ENCODE measurements at places on chromosomes 5 and 9.
A peak's percentile ranks its signal among the peaks of the same experiment; 100 is the strongest.

DNA sequence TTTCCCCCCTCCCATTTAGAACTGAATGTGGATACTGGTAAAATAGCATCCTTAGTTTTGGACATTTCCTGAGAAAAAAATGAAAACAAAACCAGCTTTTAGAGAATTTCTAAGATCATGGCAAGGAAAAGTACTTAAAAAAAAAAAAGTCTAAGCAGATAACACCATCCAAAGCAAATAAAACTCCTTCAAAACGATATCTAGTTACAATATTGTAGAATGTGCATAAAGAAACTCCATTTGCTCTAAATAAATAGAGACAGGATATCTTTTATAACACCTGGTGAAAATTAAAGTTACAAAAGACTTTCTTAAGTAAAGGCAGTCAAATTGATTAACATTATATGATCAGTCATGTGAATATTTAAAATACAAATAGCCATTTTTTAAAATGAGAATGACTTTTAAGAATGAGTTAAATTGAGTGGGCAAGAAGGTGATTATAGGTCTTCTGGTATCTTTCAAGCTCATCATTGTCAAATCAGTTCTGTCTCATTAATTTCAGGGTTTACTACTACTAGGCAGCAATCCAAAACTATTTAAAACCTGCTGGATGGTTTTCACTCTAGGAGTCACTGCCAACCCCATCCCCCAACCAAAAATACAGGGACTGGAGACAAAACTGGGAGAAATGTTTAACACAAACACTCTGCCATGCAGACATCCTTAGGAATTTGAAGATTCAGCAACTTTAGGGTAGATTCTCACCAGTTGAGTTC lies 382.6 kb downstream of the ADGRV1 start:
- no peak for DNase-seq

DNA sequence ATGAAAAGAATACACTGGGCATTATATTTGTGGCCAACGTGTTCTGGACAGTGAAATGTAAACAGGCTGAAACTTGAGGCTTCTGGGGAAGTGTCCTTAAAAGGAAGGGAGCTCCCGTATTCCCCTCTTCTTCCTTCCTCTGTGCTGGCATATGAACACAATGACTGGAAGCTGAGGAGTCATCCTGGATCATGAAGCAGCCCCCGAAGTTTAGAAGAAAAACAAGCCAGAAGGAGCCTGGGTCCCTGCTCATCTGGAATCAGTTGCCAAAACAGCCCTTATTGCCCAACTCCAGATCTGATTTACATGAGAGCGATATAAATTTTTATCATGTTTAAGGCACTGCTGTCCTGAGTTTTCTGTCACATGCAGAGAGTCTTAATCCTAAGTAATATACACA lies 65.4 kb upstream of the SLC1A1 start:
- peak; percentile 16 for DNase-seq

DNA sequence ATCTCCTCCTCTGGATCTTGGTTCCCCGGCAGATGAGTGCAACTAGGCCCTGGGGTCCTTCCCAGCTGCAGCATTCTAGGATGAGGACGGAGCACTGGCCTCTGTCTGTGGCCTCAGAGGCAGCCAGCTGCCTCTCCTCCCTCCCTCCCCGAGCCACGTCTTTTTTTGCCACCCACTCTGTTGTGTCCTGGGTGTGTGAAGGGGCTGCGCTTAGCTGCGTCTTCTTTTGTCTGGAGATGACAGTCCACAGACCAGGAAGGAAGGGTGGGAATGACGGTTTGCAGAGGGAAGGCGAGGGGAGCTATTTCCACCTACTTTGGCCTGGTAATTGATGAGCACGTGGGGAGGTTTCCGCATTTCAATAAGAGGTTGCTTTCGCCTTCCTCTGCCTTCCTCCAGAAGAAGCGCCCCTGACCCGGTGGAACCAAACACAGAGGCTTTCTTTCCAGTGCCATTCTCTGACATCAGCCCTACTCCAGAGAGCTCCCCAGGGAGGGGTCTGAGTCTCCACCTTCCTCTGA lies 34.5 kb upstream of the GABRP start:
- DNase-seq: no peak

GRCh38 chr5:125251703-125252102 lies 505.3 kb upstream of the ZNF608 start:
- no peak for DNase-seq

DNA sequence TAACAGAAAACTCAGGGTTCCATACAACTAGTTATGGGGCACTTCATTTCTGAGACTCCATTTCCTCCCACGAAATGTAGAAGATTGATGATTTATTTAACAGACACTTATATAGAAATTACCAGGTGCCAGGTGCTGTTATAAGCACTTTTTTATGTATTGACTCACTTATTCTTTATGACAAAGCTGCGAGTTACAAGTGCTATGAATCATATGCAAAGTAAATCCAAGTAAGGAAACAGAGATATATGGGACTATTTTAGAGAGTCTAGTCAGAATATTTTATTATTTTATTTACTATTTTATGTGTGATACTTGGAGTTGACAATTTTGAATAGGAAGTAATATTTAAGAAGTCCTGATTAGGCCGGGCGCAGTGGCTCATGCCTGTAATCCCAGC lies 822.8 kb upstream of the C9orf72 start:
- no peak for DNase-seq

DNA sequence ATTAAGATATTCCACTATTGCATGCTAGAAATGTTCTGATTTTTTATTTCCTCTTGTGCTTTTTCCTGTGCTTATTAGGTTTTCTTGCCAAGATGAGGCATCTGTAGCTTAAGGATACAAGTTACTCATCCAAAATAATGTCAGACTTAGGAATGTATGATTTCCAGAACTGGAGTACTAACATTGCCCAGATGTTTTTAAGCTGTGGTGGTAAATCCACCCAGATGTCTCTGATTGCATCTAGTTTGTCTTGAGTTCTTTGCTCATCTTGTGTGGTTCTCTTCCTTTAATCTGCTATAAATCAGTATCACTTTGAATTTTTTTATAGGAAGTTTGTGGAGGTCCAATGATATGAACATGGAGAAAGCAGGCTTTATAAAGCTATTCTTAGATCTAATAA lies 337.5 kb upstream of the ZNF608 start:
- DNase-seq: peak; percentile 68

- DNase-seq: no peak
These were observed 73.8 kb downstream of the NRG2 start for GRCh38 chr5:139969318-139969717.

GRCh38 chr5:116528519-116529234 lies 45.9 kb downstream of the SEMA6A start:
- no peak for DNase-seq

DNA sequence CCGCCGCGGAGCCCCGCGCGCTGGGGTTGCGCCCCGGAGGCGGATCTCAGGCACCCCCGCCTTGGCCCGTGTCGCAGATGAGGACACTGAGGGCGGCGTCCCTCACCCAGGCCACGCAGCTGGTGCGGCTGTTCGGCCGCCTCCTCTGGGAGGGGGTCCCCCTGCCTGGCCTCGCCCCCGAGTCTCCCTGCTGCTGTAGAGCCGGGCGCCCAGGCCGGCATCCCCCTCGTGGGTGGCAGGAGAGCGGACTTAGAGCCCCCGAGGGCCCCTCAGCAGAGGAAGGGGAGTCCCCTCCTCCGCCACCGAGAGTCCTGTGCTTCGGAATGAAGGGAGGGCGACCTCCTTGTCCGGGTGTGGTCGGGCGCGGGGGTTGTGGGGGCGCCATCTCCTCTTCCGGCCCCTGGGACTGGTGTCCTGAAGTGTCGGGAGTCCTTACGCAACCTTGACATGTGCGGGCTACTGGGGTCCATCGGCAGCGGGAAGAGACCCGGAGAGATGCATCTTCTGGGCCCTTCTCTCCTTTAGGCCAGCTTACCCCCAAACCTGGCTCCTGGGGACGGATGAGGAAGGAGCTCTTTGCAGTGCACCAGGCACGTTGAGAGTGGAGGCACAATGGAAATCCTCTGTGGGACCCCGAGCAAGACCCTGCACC lies 11.7 kb upstream of the EXOSC2 start:
- no peak for DNase-seq

GRCh38 chr9:89442981-89443814 lies 54.7 kb downstream of the SEMA4D start:
- no peak for DNase-seq

DNA sequence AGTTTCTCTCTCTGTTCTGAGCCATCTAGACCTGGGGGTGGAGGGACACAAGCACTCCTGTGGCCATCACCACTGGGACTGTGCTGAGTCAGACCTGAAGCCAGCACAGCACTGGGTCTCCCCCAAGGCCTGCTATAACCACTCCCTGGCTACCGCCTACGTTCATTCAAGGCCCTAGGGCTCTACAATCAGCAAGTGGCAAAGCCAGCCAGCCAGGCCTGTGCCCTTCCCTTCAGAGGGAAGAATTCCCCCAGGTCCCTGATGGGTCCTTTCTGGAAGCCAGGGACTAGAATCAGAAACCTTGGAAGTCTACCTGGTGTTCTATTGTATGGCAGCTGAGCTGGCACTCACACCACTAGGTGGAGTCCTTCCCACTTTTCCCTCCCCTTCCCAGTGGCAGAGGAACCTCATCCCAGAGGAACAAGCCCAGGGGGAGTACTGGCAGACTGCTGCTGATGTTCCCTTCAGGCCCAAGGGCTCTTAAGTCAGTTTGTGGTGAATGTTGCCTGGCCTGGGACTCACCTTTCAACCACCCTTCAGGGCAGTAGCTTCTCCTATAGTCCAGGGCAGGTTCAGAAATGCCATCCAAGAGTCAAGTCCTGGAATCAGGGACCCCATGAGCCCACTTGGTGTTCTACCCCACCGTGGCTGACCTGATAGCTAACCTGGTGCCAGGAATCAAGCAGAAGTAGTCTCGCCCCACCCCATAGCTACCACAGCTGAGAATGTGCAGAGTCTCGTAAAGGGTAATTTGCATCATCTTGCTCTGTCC lies 20.0 kb downstream of the JMY start:
- peak; percentile 30 for DNase-seq

DNA sequence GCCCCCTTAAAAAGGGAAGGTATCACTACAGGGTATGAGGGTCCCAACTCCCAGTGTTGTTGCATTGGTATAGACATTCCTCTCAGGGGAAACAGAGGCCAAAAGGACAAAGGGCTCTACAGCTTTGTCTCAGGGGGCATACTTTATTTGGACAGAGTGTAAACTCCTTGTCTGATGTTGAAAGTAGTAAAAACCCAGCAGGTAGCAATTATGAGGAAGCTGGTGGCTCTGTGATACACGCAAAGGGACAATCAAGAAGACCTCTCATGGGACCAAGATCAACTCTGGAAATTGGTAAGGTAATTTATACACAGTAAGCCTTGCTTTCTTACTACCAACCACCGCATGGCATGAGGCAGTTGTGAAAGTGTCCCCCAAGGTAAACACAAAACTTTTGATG lies 764.6 kb downstream of the CDH12 start:
- DNase-seq: no peak

DNA sequence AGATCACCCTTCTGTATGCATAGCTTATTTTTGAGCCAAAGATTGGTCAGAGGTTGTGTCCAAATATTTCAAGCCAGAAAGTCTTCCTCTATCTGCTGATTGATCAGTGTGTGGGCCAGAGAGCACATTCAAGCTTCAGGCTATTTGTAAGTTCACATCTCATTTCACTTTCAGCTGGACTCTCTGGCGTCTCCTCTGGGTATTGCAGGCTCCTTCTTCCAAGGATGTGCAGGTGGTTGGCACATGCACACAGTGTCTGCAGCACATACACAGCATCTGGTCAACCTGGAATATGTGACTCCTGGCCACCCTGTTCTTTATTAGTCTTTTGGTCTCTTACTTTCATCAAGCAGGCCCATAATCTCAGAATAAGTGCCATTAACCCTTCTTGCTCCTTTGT lies 516.1 kb downstream of the ANXA1 start:
- DNase-seq: peak; percentile 38

GRCh38 chr9:110116543-110116885 lies 91.4 kb downstream of the C9orf152 start:
- DNase-seq: peak; percentile 94
